Calu3 (cell line): ENCODE measurements at places on chromosomes 6 and 20.

GRCh38 chr6:119957195-119957594 is 607.6 kb upstream of the MAN1A1 start:
- DNase-seq: no peak

DNA sequence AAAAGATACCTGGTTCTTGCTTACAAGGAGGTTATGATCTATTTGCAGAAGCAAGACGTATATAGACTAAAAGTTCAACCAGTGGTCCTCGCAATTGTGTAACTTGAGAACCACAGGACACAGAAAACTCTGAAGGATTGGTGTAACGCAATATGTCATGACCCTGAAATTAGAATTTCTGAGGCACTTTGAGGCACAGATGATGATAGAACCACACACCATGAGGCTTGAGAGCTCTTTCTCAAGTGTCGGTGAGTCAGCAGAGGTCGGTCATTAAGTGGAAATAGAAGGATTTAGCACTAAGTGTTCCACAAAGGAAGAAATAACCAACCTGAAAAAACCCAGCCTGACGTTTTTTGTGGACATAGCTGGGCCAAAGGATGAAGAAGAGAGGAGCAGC is 15.3 kb upstream of the CCN2 start:
- no peak for DNase-seq

- DNase-seq: no peak
These were observed 40.6 kb downstream of the GJA10 start for GRCh38 chr6:89934685-89935366.

- no peak for DNase-seq
These were observed 8.0 kb upstream of the RBCK1 start for GRCh38 chr20:400128-400453.

- no peak for DNase-seq
These were observed 59.0 kb downstream of the AFG1L start for GRCh38 chr6:108353853-108354252.

- no peak for DNase-seq
These were observed 506.6 kb upstream of the MAN1A1 start for GRCh38 chr6:119856136-119856535.

DNA sequence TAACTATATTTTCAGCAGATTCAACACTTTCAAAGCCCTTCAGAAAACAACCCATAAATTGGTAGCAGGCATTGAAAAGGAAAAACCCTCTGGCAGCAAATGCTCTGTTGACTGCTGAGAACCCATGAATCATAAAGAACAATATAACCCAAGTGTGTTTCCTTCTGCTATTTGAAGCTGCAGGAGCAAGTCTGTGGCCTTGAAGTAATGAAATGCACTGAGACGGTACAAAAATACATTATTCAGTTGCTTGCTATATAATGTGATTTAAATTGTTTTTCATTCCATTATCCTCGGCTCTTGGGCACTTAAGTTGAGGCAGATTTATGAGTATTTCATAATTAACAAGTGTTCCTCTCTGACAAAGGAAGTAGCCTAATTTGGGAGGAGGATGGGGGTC is 40.6 kb upstream of the SAMD5 start:
- DNase-seq: no peak

- DNase-seq: no peak
These were observed 191.0 kb downstream of the TBXT start for GRCh38 chr6:165976684-165977083.

DNA sequence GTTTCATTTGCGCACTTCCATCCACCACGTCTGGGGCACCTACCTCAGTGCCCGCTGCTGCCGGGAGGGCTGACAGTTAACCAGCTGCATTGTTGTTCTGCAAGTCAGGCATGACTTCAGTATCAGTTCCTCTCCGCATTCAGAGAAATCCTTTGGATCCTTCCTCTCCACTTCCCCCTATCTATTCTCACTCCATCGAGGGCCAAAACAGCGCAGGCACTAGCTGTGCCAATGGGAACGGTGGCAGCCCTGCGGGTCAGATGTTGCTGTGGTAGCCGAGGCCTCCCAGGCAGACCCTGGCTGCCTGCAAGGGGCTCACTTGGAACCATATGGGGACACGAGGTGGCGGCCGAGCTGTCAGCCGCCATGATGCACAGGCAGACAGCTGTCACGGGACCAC is 64.2 kb upstream of the INSM1 start:
- DNase-seq: no peak

- DNase-seq: no peak
These were observed 11.6 kb upstream of the PLN start for GRCh38 chr6:118536478-118536877.

- no peak for DNase-seq
These were observed 1.6 kb downstream of the SLC17A9 start for GRCh38 chr20:62953839-62954703.

DNA sequence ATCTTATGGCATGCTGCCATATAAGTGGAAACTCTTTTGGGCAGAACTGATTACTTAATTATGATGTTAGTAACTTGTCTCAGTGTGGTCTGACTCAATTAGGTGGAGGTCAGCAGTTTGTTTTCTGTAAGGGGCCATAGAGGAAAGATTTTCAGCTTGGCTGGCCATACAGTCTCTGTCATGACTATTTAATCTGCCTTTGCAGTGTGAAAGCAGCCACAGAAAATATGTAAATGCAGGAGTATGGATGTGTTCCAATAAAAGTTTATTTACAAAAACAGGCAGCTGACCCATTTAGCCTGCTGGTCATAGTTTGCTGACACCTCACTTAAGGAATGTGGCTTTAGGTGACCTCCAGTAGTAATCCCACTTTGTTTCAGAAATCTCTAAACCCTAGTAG is 700.7 kb downstream of the EPM2A start:
- no peak for DNase-seq

DNA sequence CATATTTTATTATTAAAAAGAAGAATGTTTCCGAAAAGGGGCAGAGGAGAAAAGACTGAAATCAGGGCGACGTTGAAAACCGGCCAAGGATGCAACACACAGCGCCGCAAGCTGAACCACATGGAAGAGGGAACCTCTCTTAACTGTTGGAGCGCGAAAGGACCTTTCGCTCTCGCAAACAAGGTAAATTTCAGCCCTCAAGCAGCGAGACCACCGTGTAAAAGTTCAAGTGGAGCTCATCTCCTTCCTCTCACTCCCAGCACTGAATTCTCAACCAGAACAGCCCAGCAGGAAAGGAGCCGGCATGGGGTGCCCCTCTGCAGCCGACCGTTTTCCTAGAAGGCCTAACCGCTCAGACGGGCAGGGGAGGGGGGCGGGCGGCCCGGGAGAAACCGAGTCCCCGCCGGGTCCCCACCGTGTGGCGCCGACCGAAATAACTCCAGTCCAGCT is 621 bp downstream of the GPR63 start:
- no peak for DNase-seq

- no peak for DNase-seq
These were observed 56.6 kb upstream of the SAMHD1 start for GRCh38 chr20:37007898-37008649.

GRCh38 chr6:166023273-166023989 is 144.2 kb downstream of the TBXT start:
- no peak for DNase-seq

GRCh38 chr6:149457316-149457884 is 27.4 kb downstream of the ZC3H12D start:
- DNase-seq: no peak

DNA sequence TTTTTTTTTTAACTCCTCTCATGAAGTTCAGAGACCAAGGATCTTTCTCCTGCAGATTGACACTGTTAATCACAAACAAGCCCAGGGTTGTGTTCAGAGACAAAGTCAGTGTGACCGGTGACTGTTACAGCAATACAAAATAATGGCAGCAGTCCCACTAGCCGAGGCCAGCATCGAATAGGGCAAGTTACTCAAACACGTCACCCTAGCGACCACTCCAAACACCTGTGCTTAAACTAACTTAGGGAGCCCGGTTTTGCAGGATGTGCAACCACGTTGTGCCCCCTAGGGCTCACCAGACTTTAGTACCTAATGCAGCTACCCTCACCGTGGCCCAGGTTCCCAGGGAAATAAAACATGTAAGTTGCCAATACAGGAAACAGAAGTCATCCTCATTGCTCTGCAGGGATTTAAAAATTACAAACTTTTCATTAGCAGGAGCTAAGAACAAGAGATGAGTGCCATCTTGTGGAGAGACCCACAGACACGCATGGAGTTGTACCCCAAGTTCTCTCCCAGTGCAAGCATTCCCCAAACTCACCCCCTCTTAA is 38.1 kb downstream of the FAM50B start:
- DNase-seq: peak; percentile 24

DNA sequence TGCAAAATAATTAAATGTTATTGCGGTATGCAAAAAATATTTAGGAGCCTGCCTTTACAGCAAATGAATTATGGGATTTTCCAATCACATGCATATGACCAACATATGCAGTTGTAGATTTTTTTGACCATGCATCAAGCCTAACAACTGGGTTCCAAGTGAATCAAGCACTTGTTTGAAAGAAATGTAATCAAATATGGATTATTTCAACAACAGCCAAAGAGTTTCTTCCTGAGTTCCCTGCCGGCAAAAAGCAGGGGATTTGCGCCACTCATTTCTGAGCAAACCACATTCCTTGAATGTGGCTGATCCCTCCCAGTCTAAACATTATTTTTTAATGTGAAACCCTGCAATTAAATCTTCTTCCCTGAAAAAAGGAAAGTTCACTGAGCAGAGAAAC is 100.1 kb upstream of the ADTRP start:
- DNase-seq: no peak

DNA sequence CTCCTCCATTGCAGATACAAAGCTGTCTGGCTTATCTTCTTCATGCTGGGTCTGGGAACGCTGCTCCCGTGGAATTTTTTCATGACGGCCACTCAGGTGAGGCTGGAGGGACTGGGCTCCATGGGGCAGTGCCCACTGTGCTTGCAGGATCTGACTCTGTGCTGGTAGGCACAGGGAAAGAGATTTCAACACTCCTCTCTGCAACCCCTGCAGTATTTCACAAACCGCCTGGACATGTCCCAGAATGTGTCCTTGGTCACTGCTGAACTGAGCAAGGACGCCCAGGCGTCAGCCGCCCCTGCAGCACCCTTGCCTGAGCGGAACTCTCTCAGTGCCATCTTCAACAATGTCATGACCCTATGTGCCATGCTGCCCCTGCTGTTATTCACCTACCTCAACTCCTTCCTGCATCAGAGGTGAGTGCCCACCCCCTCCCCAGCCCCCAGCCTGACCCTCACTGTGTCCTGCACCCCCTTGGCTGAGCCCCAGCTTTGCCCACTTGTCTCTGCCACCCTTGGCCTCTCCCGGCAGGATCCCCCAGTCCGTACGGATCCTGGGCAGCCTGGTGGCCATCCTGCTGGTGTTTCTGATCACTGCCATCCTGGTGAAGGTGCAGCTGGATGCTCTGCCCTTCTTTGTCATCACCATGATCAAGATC is 6.1 kb downstream of the SLC29A1 start:
- DNase-seq: no peak

DNA sequence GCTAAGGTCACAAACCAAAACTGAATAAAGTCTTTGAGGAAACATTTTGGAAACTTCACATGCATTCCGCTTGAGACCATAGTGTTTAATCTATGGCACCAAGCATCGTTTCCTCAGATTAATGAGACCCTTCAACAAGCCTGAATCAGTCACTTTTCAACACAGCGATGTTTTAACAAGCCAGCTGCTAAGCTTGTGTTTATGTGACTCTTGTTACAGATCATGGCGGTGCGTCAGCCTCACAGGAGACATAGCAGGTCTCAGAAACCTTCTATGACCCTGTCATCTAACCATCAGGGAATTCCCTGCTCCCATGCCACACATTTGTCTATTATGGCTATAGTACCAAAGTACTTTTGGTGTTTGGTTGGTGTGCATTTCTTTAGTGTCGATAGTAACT is 57.2 kb downstream of the MTFR2 start:
- no peak for DNase-seq

DNA sequence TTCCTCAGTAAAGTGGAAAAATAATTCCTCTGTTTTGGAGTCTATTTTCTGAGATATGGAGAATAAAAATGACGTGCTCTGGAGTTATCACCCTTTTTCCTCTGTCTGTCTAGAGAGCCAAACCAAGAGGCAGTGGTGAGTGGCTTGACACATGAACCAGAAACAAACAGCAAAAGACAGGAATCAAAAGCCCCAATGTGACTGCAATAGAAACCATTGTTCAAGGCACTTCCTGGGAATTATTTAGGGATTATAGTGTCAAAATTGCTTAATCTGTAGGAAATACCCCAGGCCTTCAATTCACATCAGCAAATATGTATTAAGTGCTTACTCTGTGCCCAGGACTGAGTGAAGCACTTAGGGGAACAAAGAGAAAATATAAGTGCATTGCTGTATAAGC is 560.4 kb upstream of the JAG1 start:
- no peak for DNase-seq

DNA sequence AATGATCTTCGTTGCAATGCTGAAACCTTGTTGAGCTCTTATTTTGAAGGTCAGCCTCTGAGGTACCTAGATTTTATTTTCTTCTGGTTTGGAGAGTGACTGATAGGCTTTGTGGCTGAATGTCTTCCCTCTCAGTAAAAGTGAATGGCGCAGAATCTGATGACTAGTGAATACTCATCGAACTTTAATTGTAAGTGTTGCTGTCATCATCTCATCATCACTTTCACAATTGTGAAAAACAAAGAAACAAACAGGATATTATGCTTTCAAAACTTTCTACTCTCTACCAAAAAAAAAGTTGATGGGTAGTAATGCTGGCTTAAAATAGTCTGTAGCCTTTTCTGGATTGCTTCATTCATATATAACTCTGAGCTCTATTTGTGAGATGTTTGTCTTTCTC is 239.5 kb upstream of the RAB32 start:
- no peak for DNase-seq

DNA sequence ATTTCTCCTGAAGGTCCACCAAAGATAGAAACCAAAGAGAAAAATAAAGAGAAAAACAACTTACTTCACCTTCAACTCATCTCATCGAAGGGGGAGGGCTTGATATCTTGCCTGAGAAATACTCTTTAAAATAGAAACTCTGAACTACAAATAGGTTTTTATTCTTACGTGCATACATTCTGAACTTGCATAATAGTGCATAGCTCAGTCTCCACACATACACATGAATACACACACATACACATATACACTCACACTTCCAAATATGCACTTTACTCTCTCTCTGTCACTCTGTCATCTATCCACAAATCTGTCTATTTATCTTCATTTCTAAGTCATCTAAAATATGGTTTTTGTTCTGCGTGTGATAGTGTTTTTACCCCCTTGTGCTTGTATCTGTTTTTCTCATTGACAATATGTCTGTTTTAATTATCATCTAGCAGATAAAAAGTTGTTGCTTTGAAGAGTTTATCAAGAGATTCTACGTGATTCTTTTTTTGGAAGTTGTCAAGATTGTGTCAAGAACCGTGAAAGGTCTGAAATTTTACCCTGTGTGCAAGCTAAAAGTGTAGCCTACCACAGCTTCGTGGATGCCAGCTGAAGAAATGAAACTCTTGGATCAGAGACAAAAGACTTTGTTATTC is 468.8 kb downstream of the EPM2A start:
- no peak for DNase-seq
